Body of pancreas (tissue), 4 donors: ENCODE measurements at places on chromosomes 5 and 9.

DNA sequence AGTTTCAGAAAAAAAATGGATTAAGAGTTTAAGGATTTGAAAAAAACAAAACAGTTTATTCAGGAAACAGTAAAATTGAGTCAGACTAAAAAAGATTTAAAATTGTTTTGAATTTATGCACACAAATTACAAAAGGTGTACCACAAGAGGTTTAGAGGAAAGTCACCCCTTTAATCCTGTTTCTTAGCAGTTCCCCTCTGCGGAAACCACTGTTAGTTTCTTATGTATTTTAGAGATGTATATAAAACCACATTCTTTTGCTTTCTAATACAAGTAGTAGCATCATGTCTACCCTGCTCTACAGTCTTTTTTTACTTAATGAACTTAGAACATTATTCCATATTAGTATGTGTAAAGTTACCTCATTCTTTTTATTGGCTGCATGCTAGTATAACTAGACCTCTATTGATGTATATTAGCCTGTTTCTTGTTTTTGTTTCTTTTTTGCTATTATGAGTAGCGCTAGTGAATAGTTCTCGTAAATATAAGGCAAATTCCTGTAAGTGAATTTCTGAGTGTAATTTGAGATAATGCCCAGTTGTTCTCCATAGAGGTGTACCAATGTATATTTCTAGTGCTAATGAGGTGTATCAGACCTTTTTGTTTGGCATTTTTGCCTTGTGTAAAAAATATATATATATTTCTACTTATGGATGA is 20.0 kb downstream of the GPBP1 start:
- DNase-seq = no peak

DNA sequence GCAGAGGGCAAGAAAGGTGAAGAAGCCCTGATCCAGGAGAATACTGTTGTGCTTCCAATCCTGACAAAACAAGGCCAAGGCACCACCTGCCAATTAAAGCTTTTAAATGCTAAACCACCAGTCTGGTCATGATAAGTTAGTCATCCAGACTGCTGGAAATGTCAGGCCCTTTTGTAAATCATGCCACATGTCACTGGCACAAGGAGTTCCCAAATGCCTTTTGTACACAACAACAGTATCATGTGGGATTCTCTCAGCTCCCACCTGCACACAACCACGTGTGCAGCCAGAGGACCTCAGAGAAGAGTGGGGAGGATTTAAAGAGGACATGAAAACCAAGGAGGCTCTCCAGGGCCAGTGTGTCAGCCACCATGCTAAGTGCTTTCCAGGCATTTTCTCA is 99.3 kb downstream of the CDK5RAP2 start:
- peak; percentile 22 for DNase-seq

GRCh38 chr9:122128007-122128968 is 31.3 kb downstream of the NDUFA8 start:
- no peak for DNase-seq

DNA sequence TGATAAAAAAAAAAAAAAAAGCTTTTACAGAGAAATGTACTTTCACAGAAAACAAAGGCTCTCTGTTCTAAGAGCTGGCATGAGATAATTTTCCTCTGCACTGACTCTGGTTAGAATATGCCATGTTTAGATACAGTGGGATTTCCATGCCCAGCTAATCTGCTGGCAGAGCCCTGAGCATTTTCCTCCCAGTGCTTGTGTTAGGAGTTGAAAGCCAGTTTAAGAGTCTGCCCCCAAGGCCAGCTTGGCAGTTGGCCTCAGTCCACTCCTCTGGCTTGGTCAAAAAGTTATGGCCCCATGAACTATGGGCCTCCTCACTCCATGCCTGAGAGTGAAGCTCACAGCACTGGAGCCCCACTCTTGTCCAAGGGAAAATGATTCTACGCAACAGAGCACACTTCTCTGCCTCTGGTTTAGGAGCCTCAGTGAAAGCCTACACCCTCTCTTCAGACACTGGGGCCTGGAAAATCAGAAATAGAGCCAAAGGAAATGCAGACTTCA is 21.9 kb downstream of the MOCS2 start:
- DNase-seq = no peak

- DNase-seq = no peak
These were observed 105.9 kb upstream of the PRLR start for GRCh38 chr5:35336230-35336629.

DNA sequence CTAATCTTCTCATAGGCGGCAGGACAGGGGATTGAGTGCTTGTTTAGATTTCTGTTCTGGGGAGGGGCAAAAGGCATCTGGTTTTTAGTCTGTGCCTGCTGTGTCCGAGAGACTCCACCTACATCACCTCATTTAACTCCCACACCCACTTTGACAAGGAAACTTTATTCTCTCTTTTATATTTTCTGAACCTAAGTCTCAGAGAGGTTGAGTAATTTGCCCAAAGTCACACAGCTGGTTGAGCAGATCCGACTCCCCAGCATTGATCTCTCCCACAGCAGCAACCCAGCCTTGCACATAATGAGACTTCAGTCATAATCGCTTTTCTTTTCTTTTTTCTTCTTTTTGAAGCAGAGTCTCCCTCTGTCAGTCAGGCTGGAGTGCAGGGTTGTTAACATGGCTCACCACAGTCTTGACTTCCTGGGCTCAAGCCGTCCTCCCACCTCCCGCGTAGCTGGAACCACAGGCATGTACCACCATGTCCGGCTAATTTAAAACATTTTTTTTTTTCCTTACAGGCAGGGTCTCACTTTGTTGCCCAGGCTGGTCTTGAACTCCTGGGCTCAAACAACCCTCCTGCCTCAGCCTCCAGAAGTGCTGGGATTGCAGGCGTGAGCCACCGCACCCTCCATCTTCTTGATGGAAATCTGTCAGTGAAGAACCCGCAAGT is 36.5 kb upstream of the ANKRD33B start:
- DNase-seq = no peak

GRCh38 chr5:61915646-61916045 is 390.4 kb upstream of the KIF2A start:
- no peak for DNase-seq

DNA sequence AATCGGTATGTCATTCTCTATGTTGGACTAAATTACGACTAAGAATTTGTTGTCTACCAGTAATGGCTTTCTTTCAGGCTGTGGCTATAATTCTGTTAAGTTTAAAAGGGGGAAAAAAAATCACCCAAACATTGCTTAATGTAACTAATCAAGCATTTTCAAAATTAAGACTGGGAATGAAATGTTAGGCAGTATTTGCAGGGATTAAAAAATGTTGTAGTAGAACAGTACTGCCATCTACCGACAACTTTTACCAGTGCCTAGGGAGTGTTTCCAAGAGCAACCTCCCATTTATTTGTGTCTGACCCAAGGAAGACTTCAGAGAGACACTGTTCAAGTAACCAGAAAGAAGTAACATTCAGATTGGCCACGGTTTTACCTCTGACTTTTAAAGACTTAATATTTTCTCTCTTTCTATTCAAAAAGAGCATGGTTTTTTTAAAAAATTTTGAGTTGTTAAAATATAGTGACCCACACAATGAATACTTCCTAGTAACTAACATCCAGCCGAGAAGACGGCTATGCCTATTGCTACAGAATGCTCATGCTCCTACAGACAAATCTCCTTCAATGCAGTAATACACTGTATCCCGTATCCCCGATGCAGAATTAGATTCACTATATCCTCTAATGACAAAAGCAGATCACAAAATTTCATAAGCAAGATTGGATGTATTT is 92.4 kb downstream of the ARL15 start:
- peak; percentile 46 for DNase-seq

GRCh38 chr9:8806150-8806549 is 1006.6 kb upstream of the DMAC1 start:
- no peak for DNase-seq

- DNase-seq = no peak
These were observed 97.8 kb downstream of the CFAP90 start for GRCh38 chr5:7753181-7753580.

- no peak for DNase-seq
These were observed 185.3 kb downstream of the AUH start for GRCh38 chr9:91176426-91176825.

GRCh38 chr9:94085062-94085639 is 887 bp downstream of the PTPDC1 start:
- no peak for DNase-seq

DNA sequence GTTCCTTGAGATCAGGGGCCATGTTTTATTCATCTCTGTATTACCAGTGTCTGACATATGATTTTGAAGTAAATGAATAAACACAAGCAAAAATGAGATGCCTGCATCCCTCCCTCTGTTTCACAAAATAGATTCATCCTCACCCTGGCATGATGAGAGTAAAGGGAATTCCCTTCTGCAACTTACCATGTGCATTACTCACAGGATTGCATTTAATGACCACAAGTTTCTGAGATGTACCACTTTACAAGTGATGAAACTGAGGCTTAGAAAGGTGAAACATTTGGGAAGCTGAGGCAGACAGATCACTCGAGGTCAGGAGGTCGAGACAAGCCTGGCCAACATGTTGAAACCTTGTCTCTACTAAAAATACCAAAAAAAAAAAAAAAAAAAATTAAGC is 74.2 kb upstream of the TNFSF8 start:
- no peak for DNase-seq
